Activated T-cell treated with anti-CD3 and anti-CD28 coated beads, Interleukin-2, amount 50 U/mL, for 24 hours (primary cell): ENCODE measurements at places on chromosomes 2 and 18.

- peaks cover 19% of the 10 kb centered on the region for H3K27me3 ChIP-seq
- peaks cover 7% of the 10 kb centered on the region for H3K4me1 ChIP-seq
- DNase-seq, result no peak
- H3K4me3 ChIP-seq, result no peak overlapping the region
- no peaks in the 10 kb centered on the region for H3K36me3 ChIP-seq
These were observed 152.4 kb downstream of the DYSF start for GRCh38 chr2:71605781-71606241.

GRCh38 chr2:134936691-134937090 is 18.1 kb downstream of the CCNT2 start:
- H3K4me3 ChIP-seq, result no peak overlapping the region
- H3K36me3 ChIP-seq, result peaks cover 86% of the 10 kb centered on the region
- peaks cover 62% of the 10 kb centered on the region for H3K4me1 ChIP-seq
- H3K27me3 ChIP-seq, result no peaks in the 10 kb centered on the region

DNA sequence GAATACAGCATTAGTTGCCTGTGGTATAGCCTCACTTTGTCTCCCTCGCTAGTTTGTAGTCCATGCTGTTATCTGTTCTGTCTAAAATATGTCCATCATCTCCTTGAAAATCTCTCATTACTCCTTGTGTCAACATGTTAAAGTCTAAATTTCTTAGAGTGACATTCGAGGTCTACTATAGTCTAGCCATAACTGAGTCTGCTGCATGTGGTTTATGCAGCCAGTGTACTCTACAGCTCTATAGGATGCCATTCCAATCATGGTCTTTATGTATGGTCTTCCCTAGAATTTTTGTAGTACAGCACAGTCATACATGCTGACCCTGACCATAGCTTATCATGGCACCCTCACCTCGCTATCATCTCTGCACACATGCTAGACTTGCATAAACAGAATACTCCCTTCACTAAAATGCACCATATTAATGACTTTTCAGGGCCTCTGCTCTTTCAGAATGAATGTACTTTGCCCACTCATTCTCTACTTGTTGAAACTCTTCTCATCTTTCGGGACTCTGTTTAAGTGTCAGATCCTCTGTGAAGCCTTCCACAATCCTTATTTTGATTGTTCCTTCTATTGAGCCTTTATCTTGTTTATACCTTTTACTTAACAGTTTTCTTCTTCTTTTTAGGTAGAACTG is 12.8 kb downstream of the TANK start:
- peak overlapping the region; percentile 34 for H3K4me3 ChIP-seq
- DNase-seq, result no peak
- peaks cover 87% of the 10 kb centered on the region for H3K36me3 ChIP-seq
- H3K4me1 ChIP-seq, result peaks cover 78% of the 10 kb centered on the region

DNA sequence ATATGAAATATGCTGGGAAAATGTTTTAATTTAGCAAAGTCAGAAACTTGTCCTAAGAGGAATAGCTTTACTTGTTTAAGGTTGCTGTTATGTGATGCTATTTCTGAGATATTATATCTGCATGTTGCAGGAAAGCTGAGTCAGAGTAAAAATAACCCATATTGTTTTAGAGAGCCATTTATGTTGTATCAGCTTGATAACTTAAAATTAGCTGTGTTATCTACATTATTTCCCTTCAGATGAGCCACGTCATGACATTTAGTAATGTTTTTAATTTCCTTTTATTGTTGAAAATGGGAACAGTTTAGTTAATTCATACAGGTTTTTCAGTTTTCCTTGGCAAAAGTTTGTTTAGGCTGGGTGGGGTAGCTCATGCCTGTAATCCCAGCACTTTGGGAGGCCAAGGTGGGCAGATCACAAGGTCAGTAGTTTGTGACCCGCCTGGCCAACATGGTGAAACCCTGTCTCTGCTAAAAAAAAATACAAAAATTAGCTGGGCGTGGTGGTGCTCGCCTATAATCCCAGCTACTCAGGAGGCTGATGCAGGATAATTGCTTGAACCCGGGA is 55.8 kb downstream of the TTC27 start:
- H3K27me3 ChIP-seq, result no peaks in the 10 kb centered on the region
- no peak overlapping the region for H3K4me3 ChIP-seq
- peaks cover 7% of the 10 kb centered on the region for H3K4me1 ChIP-seq
- DNase-seq, result no peak

DNA sequence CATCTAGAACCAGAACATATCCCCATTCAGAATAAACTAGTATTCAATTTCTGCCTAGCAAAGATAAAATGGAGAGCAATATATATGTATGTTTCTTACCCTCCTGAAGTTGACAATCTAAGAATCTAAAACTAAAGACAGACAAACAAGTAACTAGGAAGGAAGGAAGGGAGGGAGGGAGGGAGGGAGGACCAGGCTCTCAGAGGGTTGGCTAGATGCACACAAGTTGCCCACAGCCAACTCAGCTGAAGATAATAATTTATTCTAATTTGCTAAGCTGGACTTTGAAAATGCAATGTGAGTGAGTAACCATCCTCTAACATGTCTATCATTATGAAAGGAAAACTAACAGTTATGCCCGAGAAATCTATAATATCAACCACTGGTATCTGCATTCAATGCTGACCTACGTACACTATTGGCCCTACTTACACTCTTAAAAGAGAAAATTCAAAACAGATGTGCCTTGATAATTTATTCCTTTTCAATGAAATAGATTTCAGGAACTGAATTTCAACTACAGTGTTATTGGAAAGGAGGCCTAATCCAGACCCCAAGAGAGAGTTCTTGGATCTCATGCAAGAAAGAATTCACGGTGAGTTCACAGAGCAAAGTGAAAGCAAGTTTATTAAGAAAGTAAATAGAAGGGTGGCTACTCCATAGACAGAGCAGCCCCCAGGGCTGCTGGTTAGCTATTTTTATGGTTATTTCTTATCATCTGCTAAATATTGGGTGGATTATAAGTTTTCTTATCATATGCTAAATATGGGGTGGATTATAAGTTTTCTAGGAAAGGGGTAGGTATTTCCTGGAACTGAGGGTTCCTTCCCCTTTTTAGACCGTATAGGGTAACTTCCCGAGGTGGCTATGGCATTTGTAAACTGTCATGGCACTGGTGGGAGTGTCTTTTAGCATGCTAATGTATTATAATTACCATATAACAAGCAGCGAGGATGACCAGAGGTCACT is 288.5 kb upstream of the SLC39A10 start:
- no peak for DNase-seq
- no peak overlapping the region for H3K4me3 ChIP-seq
- no peaks in the 10 kb centered on the region for H3K27me3 ChIP-seq
- H3K4me1 ChIP-seq, result peaks cover 17% of the 10 kb centered on the region
- H3K36me3 ChIP-seq, result no peaks in the 10 kb centered on the region

DNA sequence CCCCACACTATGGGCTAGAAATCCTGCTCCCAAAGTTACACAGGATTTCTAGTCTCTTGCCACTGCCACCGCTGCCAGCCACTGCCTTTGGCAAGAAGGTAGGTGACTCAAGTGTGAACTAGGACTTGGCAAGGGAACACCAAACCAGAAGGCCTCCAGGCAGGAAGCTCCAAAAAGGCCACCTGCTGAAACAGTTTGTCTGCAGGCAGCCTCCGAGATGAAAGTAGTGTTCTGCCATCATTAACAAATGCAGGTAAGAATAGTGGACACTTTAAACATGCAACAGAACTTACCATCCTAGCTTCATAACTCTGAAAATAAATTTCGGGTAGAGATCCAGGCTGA is 3.9 kb downstream of the ANKRD44 start:
- peak; percentile 61 for DNase-seq
- peaks cover 60% of the 10 kb centered on the region for H3K36me3 ChIP-seq
- H3K4me1 ChIP-seq, result peaks cover 79% of the 10 kb centered on the region
- no peaks in the 10 kb centered on the region for H3K27me3 ChIP-seq

DNA sequence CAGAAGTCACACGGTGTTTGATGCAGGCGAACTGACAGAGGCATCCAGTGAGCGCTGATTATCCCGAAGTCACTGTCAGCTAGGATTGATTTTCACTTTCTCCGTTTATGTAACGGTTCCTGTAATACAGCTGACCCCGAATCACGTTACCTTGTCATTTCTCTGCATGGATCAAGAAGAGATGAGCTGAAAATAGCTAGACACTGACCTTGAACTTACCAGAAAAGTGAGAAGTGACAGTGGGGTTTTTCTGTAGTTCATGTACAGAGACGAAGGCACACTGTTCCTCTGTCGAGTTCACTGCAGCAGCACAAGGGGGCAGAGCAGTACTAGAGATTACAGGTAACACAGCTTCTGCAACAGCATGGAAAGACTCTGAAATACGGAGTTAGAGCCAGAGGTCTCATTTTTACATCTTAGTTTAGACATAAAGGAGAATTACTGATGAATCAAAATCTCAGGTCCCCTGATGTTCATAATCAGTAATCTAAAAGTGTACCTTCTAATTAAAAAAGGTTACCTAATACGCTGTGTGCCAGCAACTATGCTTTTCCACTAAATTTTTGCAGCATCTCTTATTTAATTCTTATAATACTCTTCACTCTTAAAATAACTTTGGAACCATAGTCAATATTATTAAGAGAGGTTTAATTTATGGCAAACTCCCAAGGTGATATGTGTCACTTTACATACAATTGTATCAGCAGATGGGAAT is 33.1 kb downstream of the ARHGAP15 start:
- peak; percentile 50 for DNase-seq
- no peak overlapping the region for H3K4me3 ChIP-seq
- H3K27me3 ChIP-seq, result no peaks in the 10 kb centered on the region
- H3K27ac ChIP-seq, result peak overlapping the region; percentile 65
- peaks cover 88% of the 10 kb centered on the region for H3K4me1 ChIP-seq
- peaks cover 53% of the 10 kb centered on the region for H3K36me3 ChIP-seq

- no peak overlapping the region for H3K27ac ChIP-seq
- H3K4me3 ChIP-seq, result no peak overlapping the region
- H3K27me3 ChIP-seq, result peaks cover 6% of the 10 kb centered on the region
- H3K36me3 ChIP-seq, result no peaks in the 10 kb centered on the region
These were observed 110.0 kb downstream of the TANC1 start for GRCh38 chr2:159078443-159078842.

DNA sequence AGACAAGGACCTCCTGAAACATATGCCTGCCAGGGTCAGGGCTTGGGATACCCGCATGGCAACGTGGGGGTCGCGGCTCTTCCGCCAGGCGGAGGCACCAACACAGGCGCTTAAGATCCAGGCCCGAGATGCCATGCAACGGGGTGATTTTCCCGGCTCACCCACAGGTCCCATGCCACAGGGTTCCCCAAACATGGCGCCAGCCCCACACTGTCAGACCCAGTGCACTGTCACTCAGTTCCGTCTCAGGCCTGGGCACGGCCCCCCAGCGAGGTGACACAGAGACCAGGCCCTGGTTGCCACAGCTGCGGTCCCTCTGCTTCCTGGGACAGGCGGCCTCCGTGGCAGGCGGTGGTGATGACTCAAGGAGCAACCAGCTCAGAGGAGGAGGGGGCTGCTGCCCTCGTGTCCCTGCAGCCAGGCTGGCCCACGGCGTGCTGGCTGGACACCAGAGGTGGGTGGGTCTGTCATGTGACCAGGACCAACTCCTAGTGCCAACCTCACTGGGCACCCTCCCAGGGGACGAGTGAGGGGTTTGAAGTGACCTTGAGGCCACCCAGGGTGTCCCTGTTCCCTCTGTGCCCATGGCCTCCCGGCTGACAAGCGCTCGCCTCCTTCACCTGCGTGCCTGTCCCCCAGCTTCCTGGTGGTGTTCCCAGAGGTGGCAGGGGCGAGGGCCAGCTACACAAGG is 4.9 kb downstream of the PDCD1 start:
- no peak overlapping the region for H3K27ac ChIP-seq
- peak; percentile 45 for DNase-seq
- no peak overlapping the region for H3K4me3 ChIP-seq

GRCh38 chr2:239822146-239822831 is 202.9 kb downstream of the NDUFA10 start:
- H3K27ac ChIP-seq, result no peak overlapping the region
- H3K36me3 ChIP-seq, result no peaks in the 10 kb centered on the region
- H3K4me3 ChIP-seq, result no peak overlapping the region
